Left renal pelvis (tissue), 4 donors: ENCODE measurements at places on chromosomes 6 and 20.

- no peak for DNase-seq
Measured at GRCh38 chr6:87925373-87926060, 122.1 kb upstream of the SPACA1 start.

GRCh38 chr6:158595223-158595622, 35.3 kb downstream of the TMEM181 start:
- DNase-seq: no peak

DNA sequence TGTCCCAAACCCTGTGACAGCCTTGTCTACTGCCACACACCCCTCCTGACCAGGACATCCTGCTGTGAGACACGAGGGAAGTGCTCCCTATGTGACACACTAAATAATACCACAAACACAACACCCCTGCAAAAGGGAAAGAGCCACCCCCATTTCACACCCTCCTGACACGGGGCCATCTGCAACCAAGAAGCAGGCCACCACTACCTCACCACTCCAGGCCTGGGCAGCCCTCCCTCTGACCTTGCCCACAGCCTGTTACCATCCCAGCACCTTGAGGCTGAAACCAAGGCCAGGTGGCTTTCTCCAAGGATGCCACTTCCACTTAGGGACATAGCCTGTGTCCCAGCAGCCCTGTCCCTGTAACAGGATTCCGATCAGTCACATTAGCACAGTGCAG, 68.2 kb downstream of the NINL start:
- no peak for DNase-seq

DNA sequence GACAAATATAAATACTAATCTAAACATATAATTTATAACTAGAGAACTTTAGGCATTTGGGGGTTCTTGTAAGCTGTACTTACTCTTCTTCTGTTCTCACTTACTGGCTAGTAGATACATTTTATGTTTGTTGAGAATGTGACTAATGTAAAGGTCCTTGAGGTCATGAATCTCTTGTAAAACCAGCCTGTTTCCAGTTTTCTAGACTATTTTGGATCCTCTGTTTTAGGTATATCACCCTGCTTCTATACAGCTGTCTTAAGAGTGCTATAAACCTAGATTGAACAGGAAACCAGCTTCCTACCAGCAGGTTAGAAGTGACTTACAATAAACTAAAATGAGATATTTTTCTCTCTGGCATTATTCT, 134.2 kb downstream of the PLCB4 start:
- DNase-seq: no peak

- DNase-seq: no peak
Measured at GRCh38 chr6:24882295-24882694, 53.5 kb downstream of the RIPOR2 start.

GRCh38 chr20:32285082-32285620, 7.7 kb downstream of the KIF3B start:
- DNase-seq: no peak

GRCh38 chr6:41706876-41707564, 28.4 kb downstream of the TFEB start:
- DNase-seq: no peak

DNA sequence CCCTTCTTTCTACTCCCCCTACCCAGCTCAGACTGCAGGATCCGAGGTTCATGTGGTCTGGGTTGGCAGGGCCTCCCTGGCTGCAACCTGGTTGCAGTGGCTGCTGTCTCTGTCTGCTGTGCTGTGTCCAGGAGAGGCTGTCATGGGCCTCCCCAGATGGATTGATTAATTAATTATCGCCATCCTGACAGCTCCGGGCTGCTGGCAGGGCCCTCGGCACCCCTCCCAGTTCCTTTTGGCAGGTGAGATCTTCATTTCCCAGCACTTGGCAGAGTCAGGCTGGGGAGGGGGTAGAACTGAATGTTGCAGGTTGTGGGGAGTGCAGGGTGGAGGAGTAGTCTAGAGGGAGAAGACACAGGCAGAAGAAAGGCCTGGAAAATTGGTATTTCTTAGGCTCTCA, 56.7 kb upstream of the ZFAND3 start:
- DNase-seq: no peak

DNA sequence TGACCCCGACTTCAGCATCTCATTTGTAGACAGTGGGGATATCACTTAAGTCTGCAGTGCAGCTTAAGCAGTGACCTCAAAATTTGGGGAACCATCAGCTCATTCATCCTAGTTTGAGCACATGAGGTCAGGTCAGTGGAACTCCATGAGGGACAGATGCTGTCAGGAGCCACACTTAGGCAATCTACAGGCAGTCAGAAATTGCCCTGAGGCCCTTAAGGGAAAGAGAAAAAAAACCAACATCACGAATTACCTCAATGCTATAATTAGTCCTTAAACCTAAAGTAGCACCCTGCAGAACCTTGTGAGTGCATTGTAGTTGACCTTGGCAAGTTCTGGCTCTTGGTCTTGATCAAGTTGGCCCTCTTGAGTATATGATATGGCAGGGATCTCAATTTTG, 21.1 kb downstream of the TMEM74B start:
- no peak for DNase-seq

GRCh38 chr20:37839955-37840354, 63.0 kb upstream of the VSTM2L start:
- DNase-seq: no peak

- DNase-seq: no peak
Measured at GRCh38 chr6:26327450-26328264, 37.3 kb upstream of the BTN3A2 start.

- no peak for DNase-seq
Measured at GRCh38 chr6:11727998-11728961, 50.3 kb downstream of the ADTRP start.

DNA sequence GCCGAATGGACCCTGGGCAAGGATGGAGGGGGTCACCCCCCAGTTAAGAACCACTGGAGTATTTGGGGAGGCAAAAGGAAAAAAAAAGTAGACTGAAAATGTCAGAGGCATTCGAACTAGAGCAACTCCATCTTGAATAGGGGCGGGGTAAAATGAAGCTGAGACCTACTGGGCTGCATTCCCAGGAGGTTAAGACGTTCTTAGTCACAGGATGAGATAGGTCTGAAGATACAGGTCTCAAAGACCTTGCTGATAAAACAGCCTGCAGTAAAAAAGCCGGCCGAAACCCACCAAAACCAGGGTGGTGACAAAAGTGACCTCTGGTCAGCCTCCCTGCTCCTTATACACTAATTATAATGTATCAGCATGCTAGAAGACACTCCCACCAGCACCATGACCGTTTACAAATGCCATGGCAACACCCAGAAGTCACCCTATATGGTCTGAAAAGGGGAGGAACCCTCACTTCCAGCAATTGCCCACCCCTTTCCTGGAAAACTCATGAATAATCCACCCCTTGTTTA, 70.4 kb upstream of the KCNG1 start:
- no peak for DNase-seq

- no peak for DNase-seq
Measured at GRCh38 chr6:22612236-22612635, 42.9 kb downstream of the HDGFL1 start.

DNA sequence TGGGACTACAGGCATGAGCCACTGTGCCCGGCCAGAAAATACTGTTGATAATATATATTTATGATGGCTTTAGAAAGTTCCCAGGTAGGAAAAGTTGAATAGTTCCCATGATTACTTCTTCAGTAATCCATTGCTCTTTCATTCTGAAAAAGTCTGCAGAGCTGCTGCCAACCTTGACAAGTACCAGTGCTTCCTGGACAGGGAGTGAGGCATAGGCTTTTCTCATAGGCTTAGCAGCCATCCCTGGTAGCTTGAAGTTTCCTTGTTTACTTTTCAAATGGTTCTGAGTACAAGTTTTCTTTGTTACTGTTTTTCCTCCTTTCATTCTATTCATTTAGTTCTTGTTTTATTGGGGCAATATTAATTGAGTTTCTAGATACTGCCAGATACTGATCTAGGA, 7.8 kb downstream of the RWDD1 start:
- DNase-seq: no peak

- DNase-seq: no peak
Measured at GRCh38 chr20:15227102-15227501, 889.7 kb upstream of the FLRT3 start.

- no peak for DNase-seq
Measured at GRCh38 chr6:53615633-53616449, 49.7 kb downstream of the KLHL31 start.

DNA sequence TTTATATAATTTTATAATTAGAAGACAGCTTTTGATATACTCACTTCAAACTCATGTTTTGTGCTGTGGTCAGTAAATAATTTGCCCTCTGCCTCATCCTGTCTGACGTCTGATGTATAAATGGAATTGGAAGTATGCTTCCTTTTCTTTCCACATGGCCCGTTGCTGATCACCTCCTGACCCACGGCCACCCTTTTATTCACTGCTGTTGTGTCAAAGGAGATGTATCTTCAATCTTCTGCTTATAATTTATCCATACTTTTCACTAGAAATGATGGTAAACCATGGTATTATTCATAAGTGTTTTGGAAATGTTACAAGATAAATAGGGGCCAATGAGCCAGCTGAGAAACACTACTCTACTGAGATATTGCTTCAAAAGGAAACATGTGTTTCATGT, 841.8 kb downstream of the PHF3 start:
- DNase-seq: no peak

DNA sequence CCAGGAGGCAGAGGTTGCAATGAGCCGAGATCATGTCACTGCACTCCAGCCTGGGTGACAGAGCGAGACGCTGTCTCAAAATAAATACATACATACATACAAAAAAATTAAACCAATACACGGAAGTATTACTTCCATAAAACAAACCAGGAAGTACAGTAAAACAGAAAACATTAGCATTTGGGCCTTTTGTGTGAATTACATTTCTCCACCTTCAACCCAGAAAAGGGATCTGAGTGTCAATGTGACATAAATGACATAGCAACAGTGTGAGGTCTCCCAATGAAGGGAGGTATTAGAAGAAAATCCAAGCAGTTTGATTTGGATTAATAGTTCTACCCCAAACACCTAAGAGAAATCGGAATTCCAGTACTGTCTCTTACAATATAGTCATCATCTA, 10.1 kb downstream of the CSNK2A1 start:
- DNase-seq: no peak

DNA sequence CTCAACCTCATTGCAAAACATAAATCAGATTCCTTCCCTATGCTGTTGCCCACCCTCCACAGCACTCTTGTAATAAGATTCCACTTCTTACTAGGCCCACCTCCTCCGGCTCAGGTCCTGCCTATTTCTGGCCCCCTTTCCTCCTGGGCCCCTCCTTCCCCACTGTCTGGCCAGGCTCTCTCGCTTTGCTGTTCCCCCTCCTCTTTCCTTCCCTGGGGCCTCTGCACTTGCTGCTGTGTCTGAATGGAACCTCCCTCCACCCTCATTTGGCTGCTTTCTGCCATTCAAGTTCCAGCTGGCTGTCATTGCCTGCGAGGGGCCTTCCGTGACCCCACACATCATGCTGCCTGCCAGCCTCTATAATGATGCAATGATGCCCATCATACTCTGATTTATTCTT, 38.9 kb downstream of the ARHGAP40 start:
- no peak for DNase-seq

- DNase-seq: no peak
Measured at GRCh38 chr20:14955399-14955798, 618.0 kb upstream of the FLRT3 start.

- no peak for DNase-seq
Measured at GRCh38 chr20:21096321-21097043, 9.7 kb downstream of the LINC00237 start.

DNA sequence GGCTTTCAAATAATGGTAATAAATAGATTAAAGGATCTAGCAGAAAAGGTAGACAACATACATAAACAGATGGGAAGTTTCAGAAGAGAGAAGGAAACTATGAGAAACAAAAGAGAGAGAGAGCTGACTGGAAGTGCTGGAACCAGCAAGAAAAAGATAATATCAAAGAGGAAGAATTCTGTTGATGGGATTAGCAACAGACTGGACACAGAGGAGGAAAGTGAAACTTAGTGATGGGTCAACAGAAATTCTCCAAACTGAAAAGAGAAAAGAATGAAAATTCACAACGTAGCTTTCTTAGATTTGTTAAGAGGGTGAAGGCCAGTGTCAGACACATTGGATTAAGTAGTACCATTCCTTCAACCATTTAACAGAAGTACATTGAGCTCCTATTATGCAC, 48.3 kb upstream of the SIRPA start:
- DNase-seq: no peak

- DNase-seq: no peak
Measured at GRCh38 chr6:111899531-111899930, 26.3 kb upstream of the FYN start.

DNA sequence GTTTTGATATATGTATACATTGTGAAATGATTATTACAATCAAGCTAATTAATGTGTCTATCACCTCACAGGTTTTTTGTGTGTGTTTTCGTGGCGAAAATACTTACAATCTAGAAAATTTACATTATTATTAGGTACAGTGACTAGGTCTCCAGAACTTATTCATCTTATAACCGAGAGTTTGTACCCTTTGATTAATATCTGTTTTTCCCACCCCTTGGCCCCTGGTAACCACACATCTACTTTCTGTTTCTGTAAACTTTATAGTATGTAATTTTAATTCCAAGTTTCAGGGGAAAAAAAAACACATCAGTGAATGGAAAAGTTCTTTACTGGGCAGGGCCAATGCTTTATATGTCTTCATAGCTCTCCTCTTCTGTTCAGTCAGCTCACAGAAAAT, 131.4 kb downstream of the LMBRD1 start:
- no peak for DNase-seq

DNA sequence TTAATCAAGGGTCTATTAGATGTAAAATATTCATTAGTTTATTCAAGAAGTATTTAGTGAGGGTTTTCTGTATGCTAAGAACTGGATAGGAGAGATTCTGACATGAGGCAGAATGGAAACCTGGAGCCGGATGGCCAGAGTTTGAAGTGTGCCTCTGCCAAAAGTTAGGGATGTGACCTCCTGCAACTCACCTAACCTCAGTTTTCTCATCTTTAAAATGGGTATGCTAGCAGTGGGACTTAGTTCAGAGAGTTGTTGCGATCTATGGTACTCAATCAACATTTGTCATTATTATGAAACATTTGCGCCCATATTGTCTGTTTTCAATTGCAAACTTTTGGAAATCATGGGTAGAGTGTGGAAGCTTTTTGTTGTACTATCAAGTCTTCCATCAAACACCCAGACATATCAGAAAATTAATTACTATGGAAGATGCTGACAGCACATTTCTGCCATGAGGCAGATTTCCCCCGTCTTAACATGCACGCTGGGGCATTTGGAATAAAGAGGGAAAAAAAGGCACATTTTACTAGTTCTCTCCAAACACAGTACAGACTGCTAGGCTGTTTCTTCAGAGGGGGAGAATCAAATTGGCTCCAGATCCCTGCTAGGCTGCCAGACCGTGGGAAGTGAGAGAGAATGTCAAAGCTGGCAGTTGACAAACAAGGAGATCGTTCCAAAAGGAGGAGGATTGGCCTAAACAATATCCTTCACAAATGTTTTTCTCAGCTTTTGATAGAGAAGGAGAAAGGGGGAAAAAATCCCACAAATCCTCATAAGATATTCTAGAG, 205.3 kb upstream of the TSHZ2 start:
- no peak for DNase-seq

DNA sequence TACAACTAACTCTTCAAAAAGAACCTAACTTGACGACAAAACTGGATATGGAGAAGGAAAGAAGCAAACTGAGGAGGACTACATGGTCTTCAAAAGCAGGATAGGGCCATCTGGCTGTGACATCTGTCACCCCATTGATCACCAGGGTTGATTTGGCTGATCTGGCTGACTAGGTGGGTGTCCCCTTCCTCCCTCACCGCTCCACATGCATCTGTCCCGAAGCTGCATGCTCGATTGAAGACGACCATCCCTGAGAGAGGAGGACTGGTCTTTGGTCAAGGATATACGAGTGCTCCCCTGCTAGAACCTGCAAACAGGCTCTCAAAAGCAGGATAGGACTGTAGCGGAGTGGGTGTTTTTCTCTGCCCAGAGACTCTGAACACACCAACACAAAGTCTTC, 21.7 kb downstream of the CPNE1 start:
- DNase-seq: no peak

GRCh38 chr6:131773284-131773950, 34.4 kb upstream of the ENPP1 start:
- no peak for DNase-seq
